ENCODE measurements at places on chromosomes 3 and 15.

DNA sequence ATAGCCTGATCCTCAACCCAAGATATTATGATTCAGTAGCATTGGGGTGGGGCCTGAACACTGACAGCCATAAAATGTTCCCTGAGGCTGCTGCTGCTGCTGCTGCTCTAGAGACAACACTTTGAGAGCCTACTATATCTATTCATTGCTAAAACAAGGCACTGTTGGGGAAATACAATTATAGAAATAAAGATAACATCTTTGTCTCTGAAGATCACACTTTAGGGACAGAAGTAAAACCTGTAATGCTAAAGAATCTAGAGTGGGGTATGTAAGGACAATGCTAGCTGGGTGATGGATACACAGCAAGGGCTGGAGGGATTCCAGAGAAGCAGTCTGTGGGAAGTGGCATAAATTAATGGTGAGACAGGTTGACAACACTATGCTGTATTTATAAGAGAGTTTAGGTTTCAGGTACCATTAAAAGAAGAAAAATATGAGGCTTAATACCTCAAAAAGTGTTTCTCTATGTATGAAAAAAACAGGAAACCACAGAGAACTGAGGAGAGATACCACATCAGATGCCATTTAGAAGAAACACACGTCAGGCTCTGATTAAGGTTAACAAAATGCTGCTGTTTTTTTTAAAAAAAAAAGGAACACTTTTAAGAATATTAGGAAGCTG, 115.9 kb downstream of the CBLB start:
- DNase-seq: no peak

DNA sequence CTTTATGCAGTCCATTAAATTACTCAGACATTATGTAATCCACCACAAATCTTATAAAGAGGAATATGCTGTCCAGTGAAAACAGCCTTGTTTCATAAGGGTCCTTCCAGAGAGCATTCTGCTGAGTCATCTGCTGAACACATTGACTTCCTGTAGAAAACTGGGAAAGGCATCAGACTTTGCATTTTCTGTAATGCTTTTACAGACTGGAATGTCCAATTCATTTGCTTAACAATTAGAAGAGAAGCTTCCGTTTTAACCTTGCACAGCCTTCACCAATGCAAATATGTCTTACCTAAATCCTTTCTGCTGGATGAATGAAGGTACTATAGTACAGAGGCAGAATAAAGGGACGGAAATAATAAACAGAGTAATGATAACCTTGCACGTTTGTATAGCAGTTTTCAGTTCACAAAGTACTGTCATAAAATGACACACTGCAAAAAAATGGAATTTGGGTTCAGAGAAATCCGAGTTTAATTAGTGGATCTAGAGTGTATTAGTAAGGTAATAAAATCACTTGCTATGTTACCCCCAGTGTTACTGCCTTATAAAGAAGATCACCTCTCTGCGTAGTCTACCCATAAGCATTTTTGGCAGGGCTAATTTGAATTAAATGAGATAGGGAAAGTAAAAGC, 301.5 kb downstream of the PYDC2 start:
- no peak for DNase-seq

- no peak for DNase-seq
These were observed 33.9 kb downstream of the DZIP1L start for GRCh38 chr3:138081371-138082084.

DNA sequence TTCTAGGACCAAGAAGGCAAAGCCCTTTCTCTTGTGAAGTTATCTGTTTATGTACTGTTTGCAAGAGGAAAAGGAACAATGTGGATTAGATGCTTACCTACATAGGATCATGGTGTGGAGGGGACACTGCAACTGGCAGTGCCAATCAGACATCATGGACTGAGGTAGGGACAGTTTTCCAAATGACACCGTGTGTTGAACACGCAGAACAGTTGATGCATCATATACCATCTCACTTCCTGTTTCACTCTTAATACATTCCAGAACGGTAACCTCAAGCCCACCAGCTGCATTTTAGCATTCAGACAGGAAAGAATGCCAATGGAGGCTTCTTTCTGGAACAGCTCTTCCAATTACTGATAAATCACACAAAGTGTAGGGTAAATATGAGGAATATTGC, 397.7 kb upstream of the LMCD1 start:
- no peak for DNase-seq

DNA sequence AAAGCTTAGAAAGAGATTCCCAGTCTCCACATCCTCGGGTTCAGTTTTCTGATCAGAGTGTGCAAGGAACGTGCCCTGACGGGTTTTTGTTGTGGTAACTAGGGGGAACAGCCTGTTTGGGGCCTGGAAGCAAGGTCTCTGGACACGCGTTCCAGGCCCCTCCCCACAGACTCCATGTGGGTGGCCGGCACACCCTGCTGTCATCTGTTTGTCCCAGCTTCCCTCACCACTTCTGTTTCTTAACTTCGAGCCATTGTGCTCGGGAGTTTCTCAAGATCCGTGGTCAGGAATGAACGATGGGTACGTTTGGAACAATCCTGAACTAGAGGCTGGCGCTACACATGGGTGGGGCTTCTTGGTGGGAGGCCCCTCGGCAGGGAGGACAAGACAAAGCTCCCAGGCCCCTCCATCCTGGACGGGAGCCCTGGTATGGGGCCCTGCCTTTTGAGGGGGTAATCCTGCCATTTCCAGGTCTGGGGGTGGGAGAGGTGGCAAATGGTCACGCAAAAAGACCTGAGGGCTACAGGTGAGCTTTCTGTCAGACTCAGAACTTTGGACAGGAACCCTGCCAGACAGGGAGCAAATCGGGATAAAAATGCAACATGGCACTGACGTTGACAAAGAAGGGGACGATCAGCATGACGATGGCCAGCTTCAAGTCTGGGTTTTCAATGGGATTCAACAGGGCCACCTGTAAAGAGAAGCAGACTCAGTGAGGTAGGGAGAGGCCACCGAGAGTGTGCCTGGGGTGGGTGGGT, 8.5 kb upstream of the MUSTN1 start:
- DNase-seq: no peak
